ENCODE measurements at places on chromosomes 2 and 18.

DNA sequence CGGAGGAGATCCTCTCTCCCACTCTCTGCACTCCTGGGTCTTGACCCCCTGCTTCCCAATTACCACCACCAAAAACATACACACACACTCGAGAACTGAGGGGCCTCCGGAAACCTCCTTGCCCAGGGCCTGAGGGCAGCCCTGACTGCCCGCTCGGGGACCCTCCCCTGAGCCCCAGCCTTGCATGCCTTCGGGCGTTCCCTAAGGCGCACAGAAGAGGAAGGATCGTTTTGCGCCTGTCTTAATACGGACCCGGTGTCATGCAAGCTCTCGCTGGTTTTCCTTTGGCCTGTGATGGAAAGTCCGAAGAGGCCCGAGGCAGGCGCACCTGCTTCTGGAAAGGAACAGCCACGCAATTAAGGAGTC, 19.8 kb downstream of the POU3F3 start:
- DNase-seq: no peak

DNA sequence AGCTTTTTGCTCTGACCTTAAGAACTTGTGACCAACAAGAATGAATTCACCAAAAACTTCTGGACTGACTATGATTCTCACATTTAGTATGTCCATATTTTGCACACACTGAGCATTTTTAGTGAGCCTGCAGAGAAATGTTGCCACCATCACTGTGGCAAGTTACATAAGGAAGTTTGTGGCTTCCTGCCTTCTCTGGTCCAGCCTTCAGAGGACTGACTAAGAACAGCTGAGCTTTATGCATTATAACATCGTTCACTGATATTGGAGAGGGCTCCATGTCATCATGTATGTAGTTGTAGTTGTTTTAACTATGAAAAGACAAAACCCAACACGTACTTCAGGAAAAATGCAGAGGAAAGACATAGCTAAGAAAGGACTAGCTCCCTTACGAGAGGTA, 218.0 kb upstream of the CRIM1 start:
- no peak for DNase-seq

- no peak for DNase-seq
These were observed 5.5 kb upstream of the MSH6 start for GRCh38 chr2:47777277-47777937.

DNA sequence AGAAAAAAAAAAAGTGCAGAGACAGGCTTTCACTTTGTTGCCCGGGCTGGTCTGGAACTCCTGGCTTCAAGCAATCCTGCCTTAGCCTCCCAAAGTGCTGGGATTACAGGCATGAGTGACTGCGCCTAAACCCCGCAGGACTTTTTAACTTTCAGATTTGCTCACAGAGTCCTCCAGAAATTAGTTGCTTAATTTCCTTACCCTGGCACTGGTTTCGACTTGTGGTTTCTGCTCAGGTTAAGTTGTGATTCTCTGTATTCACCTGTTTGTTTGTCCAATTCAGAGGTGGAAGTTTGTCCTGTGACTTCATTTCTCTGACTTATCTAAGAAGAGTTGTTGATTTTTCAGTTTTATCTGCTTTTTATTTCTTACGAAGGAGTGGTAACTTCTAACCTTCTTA, 238.1 kb downstream of the TMEM182 start:
- no peak for DNase-seq

- DNase-seq: no peak
These were observed 80.2 kb downstream of the TCF7L1 start for GRCh38 chr2:85213404-85213803.

DNA sequence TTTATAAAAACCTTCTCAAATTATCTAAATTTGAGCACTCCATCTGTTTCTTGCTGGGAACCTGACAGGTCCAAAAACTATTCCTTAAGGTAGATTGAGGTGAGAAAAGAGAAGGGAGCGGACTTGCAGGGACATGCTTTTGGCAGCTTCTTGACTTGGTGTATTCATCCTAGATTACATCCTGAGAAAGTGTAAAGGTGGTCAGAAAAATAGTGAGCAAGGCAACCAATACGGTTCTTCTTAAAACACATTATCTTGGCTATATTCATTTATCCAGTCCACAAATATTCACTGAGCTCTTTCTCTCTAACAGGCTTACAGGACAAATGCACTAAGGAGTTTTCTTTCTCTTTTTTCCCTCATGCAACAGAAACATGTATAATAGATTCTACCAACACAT, 230.0 kb downstream of the LRP1B start:
- no peak for DNase-seq

- DNase-seq: no peak
These were observed 60.9 kb downstream of the AAK1 start for GRCh38 chr2:69582582-69583176.

GRCh38 chr2:107681936-107682335, 144.8 kb upstream of the RGPD4 start:
- no peak for DNase-seq

DNA sequence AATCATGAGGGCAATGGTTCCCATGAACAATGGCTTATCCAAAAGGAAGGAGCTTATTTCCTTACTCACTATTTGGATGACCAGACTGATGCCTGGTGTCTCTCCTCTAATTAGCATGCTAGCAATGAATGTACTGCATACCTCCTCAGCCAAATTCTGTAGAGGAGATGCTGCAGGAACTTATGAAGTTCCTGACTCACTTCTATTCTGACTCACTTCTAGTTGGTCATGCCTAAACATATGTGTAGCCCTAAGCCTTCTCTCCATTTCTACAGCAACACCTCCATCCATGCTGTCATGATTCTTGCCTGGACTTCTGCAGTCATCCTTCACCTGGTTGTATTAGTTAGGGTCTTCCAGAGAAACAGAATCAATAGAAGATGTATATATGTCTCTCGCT, 59.9 kb upstream of the MRPS9 start:
- no peak for DNase-seq

- no peak for DNase-seq
These were observed 995 bp downstream of the TMEM127 start for GRCh38 chr2:96264656-96265348.

GRCh38 chr2:100161945-100162620, 19.7 kb upstream of the AFF3 start:
- no peak for DNase-seq

DNA sequence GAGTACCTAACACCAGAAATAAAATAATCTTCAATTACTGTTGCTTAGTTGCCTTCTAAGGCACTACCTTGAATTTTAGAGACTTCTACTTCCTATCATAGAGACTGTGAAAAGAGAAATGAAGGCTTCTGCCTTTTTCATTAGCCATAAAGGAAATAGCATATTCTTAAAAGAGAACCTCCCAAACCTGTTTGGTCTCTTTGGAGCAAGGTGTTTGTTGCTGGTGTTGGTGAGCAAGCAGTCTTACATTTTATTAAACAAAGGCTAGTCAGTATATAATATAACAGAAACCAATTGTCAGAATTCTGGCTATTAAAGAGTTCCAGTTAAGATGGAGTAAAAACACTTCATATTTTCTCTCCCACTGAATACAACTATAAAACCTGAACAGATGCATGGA, 116.4 kb downstream of the TAF4B start:
- no peak for DNase-seq

GRCh38 chr2:71681626-71682025, 228.3 kb downstream of the DYSF start:
- DNase-seq: no peak

- DNase-seq: no peak
These were observed 47.2 kb downstream of the TMEM178A start for GRCh38 chr2:39712953-39713352.

DNA sequence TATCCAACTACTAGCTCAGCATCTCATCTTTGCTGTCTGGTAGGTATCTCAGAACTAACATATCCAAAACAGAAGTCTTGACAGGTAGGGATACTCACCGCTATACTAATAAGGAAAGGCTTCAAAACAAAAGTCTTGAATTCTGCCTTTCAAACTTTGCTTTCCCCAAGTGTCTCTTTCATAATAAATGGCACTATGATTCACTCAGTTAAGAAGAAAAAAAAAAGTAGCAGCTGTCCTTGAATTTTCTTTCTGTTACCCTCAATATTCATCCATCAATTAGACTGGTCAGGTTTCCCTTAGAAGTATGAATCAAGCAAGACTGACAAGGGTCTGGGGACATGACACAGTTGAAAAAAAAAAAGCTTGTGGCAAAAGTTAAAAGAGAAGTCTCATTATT, 175.1 kb downstream of the GULP1 start:
- no peak for DNase-seq

DNA sequence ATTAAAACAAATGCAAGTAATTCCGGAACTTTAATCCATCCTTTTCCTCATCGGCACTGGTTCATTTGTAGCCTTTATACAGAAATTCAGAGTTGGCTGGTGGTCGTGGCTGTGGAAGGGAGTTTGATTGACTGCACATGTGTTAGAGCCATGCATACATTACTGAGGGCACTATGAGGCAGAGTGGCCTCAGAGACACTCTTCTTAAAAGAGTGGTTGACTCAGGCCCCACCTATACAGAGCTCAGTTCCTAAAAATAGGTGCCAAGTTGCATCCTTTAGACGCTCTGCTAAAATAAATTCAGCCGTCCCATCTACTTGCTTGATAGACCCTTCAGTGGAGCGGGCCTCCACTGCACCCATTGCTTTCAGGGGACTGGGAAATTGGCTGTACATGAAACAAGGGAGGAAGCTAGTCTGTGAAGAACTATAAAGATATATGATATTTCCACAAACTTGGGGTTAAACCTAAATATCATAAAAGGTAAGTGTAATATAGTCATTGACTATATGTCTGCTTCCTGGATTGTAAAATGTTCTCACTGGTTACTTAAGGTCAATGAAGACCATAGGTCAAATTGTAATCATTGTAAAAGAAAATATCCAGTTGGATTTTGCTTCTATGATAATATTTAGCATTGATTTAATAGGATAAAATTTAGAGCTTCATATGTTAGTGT, 298.9 kb downstream of the XIRP2 start:
- no peak for DNase-seq

DNA sequence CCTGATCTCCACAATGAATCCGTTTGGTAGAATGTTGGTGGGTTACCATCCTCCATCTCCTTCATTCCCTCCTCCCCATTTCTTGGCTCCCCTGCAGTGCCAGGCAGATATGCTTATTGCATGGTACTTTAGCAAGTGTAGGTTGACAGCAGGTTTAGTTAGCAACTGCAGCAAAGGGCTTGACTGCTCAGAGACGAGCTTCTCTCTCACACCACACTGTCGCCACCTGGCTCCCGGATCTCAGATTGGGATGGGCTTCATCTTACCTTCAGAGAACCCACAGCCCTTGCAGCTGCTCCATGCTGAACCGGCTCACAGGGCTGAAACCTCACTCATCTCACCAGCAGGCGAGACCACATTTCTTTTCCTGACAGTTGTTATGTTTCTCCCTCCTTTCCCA, 88.8 kb downstream of the VWA3B start:
- DNase-seq: no peak

DNA sequence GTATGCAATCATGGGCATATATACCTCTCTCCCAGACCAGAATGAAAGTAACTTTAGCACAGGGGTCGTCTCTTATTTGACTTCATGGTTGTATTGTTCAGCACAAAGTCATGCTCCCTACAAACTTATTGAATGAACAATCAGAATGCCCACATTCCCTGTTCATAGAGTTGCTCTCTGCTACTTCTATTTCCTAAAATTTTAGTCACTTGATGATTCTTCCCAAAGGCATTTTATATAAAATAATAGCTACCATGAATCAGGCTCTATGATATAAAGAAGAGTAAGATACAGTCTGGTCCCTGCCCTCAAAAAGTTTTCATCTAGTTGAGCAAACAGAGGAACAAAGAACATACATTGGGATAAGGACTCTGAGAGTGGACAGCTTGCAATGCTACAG, 162.2 kb downstream of the SLC39A10 start:
- DNase-seq: no peak

DNA sequence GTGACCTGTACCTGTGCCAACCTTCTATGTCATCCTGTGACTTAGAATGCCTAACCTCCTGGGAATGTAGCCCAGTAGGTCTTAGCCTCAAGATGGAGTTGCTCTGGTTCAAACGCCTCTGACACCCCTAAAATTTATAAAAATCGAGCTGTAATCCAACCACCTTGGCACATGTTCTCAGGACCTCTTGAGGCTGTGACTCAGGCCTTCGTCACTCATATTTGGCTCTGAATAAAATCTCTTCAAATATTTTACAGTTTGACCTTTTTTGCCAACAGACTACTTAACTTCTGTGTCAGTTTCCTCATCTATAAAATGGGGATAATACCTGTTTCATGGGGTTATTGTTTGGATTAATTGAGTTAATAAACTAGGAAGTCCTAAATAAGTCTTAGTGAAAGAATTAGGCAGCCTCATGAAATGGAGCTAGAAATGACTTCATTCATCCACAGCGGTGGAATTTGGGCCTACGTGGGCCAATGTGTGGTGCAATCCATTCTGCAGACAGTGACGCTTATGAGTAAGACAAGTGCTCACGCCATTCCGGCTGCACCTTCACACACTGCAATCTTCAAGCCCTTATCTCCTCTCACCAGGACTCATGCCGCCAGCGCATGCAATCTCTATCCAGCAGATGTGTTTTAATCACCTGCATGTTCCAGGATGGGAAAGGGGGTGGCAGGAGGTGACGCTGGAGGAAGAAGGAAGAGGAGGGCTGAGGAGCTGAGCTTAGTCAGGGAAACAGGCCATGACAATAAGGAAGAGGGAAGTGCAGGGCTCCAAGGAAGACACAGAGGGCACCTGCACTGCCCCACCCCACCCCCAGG, 2.0 kb upstream of the UBE2F start:
- DNase-seq: no peak

DNA sequence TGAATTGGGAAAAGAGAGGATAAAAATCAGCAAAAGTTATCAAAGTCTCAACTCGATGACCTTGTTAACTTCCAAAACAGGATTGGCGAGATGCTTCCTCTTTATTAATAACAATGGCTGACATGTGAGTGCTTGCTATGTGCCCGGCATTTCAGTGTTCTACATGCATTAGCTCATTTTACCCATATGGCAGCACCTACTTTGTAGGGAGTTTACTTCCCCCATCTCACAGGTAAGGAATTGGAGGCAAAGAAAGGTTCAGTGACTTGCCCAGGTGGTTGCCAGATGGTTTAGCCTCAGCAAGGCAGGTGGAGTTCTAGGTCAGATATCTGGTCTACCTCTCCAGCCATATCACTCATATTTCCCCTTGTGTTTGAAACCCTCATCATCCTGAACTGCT, 12.4 kb downstream of the TFCP2L1 start:
- DNase-seq: no peak

DNA sequence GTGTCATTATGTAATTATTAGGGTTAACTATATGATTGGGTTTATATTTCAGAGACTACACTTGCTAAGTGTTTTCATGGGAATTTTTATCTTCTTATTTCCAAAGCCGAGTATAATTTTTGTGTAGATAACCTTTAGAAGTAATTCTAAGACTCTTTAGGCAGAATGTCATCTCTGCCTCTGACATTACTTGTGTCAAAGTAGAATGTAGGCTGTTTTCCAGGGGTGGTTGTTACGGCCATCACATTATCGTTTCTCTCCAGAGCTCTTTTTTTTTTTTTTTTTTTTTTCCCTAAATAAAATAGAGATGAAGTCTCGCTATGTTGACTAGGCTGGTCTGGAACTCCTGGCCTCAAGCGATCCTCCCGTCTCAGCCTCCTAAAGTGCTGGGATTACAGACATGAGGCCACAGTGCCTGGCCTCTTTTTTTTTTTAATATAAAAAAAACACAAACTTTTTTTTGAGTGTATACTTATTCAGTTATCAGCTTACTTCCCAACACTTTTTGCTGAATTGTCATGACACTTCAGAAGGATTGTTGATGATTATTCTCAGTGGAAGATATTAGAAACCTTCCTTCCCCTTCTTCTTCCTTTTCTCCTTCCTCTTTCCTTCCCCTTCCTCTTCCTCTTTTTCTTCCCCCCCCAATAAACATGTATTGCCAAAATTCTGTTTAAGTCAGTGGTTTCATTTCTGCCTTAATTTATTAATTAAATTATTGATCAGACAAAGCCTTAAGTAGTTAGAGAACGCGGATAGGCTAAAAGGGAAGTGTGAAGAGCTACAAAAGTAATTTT, 2.3 kb downstream of the PIKFYVE start:
- DNase-seq: no peak
